ENCODE measurements at places on chromosomes 5 and 9.
A peak's percentile ranks its signal among the peaks of the same experiment; 100 is the strongest.

DNA sequence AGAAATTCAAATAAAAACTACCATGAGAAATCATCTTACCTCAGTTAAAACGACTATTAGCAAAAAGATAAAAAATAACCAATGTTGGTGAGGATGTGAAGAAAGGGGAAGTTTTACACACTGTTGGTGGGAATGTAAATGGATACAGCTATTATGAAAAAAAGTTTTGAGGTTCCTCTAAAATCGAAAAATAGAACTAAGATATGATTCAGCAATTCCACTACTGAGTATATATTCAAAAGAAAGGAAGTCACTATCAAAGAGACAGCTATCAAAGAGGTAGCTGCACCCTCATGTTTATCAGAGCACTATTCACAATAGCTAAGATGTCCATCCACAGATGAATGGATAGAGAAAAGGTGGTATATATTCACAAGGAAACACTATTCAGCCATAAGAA is 1888.4 kb downstream of the MAT2B start:
- DNase-seq = no peak

DNA sequence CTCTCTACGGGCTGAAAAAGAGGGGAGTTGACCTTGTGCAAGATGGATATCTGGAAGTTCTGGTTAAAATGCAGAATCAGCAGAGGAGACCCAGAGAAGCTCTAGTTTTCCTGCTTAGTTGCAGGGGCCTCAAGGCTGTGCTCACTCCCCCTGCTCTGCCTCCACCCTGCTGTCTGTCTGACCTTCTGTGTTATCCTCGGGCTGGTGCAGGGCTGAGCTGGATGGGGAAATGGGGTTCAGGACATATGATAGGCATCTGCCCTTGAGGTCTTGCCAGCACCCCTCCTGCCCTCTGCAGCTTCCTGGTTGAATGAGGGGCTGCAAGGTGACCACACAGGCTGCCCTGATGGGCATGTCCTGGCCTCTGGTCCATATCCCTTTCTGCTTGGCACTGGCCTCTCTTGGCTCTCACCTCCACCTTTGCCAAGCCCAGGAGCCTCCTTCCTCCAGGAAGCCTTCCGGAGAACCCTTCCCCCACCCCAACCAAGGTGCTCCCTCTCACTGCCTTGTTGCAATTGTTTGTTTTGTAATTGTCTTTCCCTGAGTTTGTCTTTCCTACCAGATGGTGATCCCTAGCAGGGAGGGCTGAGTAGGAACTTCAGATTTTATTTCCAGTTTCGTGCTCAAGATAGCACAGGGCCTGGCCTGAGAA is 1.3 kb downstream of the TMEM268 start:
- no peak for DNase-seq

DNA sequence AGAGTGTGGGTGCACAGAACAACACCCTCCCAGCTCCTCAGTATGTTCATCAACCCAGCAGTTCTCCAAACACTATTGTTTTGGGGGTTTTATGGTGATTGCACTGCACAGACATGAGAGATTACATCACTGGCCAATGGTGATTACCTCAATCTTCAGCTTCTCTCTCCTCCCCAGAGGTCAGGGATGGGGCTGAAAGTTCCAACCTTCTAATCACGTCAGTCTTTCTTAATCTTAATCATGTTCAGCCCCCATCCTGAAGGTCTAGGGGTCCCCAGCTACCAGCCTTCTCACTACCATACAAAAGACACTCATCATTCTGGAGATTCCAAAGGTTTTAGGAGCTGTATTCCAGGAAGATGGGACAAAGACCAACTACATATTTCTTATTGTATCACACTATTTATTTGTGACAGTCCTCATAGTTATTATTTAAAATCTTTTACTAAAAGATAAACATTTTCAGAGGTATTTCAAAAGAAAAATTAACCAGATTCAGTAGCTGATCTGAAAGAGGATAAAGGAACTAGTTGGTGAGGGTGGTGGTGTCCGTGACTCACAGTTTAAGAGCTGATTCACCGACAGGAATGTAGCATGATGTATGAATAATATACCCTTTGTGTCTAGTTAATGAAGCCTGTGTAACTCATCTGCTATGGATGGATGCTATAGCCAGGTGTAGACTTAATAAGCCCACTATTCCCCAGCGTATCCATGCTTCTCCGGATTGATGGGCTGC is 35.6 kb downstream of the RASEF start:
- DNase-seq = no peak

DNA sequence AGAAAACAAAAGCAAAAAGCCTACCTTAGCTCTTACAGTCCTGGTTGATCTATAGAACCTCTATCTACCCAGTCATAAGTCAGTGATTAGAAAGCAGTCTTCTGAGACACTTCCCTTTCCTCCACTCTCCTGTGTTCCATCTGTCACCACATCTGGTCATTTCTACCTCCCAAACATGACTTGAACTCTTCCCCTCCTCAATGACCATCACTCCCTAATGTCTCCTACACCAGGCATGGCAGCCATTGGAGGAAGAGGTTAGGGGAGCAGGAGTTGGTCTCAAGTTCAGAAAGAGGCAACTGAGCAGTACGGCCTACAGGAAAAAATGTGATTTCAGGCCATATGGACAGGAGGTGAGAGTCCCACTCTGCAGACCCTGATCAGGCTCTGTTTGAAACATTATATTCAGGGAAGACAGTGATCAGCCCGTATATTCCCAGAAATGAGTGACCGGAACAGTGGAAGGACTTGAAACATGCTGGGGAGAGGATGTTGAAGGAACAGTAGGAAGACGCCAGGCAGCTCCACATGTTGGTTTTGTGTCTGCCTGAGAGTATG is 12.0 kb downstream of the ABLIM3 start:
- no peak for DNase-seq

- peak; percentile 19 for DNase-seq
Measured at GRCh38 chr9:131503626-131504465, 1.1 kb downstream of the POMT1 start.

DNA sequence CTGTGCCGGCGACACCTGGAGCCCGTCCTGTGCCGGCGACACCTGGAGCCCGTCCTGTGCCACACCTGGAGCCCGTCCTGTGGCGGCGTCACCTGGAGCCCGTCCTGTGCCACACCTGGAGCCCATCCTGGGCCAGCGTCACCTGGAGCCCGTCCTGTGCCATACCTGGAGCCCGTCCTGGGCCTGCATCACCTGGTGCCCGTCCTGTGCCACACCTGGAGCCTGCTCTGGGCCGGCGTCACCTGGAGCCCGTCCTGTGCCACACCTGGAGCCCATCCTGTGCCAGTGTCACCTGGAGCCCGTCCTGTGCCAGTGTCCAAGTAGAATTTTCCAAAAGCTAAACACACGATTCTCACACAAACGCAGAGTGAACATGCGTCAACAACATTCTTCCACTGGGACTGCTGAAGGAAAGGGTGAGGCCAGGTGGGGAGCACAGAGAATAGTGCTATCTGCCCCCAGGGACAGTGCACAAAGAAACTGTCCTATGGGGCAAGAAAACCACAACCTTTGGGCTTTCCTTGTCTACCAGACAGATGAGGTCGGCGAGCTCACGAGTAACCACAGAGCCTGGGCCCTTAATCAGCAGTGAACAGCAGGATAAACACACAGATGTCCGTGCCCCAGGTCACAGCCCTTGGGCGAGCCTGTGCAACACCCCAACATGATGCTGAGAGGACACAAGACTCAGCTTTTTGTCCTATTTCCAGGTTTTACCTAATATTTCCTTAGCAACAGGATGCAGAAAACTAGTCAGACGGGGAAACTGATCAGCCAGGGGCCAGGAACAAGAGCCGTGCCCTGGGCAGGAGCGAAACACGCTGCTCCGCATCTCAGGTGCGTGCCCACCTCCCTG is 7.9 kb downstream of the QSOX2 start:
- no peak for DNase-seq

GRCh38 chr5:139215107-139215975 is 17.2 kb upstream of the SIL1 start:
- no peak for DNase-seq

- no peak for DNase-seq
Measured at GRCh38 chr9:4514252-4515128, 24.2 kb downstream of the SLC1A1 start.

DNA sequence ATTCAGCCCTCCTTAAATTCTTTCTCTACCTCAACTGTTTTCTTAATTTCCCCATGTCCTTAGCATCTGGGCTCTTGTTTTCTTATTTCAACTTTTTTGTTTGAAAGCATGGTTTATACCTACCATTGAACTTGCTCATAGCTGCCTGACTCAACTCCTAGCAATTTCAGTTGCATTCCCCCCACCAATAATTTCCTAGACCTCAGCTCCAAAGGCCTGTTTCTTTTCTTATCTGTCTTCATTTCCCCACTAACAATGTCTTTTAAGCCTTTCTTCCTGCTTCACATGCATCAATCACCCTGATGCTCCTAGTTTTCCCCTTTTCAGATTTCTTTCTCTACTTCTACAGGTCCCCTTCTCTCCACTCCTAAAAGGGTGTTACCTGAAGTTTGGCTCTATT is 129.7 kb upstream of the PDE4D start:
- DNase-seq = no peak

- DNase-seq = no peak
Measured at GRCh38 chr5:10632110-10632761, 68.4 kb downstream of the ANKRD33B start.

DNA sequence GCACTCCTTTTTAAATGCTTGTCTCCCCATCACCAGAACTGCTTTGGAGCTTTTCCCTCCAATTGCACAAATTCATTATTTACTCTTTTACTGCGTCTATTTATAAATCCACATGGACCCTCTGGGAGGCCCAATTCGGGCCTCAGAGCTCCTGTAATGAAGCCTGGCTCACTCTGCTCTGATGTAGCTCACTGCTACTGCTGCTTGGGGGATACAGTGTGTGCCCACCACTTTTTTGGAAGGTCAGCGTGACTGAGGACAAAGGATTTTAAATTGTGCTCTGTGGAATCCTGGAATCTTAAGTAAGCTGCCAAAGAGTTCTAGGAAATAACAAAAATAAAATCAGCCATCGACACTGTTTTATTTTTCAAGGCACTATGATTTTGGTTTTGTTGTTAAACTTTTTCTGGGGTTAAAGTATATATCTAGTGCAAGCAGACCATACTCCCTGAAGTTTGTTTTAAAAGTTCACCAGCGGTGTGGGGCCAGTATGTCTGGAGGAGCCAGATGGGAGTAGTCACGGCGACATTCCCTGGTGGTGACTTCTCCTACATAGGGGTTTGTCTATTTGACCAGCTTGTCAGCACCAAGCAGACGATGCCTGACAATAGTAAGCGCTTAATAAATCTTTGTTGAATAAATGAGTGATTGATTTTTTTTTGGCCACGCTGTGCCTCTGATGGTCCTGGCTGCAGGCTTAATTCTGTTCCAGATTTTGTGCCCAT is 142.8 kb downstream of the TMEM38B start:
- DNase-seq = no peak

DNA sequence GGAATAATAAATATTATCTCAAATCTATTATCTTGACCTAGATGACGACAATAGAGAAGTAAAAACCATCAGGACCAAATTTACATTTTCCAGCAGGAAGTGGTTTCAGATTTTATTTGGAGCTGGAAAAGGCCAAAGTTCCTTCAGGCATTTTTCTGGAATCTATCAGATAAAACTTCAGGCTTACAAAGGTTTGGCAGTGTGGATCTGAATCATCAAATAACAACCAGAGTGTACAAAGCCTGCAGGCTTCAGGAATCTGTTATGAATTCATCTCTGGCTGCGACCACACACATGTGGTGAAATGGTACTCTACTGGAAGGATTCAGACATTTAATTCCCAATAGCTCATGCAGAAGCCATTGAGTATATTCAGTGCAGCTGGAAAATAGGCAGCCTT is 726.4 kb upstream of the GRAMD2B start:
- DNase-seq = no peak

- no peak for DNase-seq
Measured at GRCh38 chr9:107571148-107571547, 81.6 kb upstream of the KLF4 start.

DNA sequence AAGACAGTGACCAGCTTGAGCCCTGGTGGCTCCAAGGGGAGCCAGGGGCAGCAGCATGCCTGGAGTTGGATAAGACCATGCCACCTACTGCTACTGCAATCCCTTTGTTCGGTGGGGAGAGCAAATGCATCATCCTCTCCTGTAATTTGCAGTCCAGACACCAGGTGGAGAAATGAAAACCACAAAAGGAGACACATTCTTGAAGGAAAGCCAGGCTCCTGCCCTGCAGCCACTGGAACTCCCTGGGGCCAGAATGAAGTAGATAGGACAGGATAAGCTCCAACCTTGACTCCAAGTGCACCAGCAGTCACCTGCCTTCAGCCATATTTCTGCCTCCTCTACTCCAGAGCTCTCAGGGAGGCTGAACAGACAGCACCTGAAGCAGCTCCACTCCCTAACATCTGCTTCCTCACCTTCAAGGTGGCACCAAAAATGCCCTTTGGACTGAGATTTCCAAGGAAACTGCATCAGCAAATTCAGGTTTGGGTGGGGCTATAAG is 65.1 kb upstream of the IQGAP2 start:
- DNase-seq = peak; percentile 2

DNA sequence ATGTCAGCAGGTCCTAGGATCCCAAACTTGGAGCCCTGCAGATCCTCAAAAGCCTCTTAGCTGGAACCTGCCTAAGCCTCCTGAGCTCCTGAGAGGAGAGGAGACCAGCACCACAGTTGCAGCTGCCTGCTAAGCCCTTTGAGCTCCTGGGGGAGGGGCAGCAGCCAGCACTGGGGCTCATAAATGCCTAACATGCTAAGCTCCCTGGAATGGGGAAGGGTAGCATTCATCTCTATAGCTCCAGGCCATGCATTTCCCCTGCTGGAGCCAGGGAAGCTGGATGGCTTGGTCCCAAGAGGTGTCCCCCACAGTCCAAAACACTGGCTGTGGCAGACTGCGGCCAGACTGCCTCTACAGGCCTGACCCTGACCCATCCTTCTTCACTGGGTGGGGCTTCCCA is 182.7 kb downstream of the KCNN2 start:
- DNase-seq = no peak

GRCh38 chr5:40700116-40700782 is 20.5 kb downstream of the PTGER4 start:
- no peak for DNase-seq

- DNase-seq = no peak
Measured at GRCh38 chr9:7287986-7288385, 511.6 kb downstream of the DMAC1 start.

GRCh38 chr5:80399526-80400239 is 8.2 kb upstream of the ZFYVE16 start:
- DNase-seq = no peak

- DNase-seq = no peak
Measured at GRCh38 chr9:2127486-2127885, 112.3 kb downstream of the SMARCA2 start.

- DNase-seq = no peak
Measured at GRCh38 chr5:157915638-157916037, 56.7 kb upstream of the CLINT1 start.

DNA sequence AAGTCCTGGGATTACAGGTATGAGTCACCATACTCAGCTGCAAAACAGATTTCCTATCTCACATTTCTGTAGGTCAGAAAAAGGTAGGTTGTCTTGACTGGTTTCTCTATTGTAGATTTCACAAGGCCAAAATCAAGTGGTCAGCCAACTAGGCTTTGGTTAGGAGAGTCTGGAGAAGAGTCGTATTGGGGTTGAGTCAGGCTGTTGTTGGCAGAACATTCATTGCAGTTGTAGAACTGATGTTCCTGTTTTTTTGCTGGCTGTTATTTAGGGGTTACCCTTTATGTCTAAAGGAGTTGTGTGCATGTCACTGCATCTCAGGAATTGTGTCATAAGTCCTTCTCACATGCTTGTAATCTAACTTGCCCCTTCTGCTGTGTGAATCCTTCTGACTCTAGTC is 814.2 kb upstream of the GRAMD2B start:
- no peak for DNase-seq

GRCh38 chr5:60162441-60162840 is 268.9 kb upstream of the PDE4D start:
- no peak for DNase-seq
